ENCODE measurements at places on chromosomes 2 and 18.

DNA sequence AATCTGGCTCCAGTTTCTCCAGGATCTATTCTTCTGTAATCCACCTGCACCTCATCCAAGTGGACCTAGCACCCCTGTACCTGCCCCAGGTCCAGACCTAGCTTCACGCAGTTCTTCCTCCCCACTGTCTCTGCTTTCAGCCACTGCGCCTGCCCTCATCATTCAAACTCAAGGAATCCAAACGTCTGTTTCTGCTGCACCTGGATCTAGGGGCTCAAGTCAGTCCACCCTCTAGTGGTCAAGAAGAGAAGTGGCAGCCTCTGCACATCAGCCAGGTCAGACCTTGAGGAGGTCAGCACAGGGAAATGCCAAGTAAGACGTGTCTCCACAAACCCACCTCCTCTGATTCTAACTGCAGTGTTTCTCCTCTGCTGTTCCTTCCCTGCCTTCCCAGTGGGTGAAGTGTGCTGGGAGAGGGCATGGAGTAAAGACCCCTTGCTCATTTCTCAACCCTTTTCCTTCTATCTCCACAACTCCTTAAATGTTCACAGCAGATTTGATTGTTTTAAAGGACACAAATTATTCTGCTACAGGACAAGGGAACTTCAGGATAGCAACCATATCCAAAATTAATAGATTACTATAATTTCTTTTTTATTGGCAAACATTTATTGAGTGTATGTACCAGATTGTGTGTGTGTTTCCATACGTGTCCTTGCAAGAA, 8.6 kb upstream of the RNF152 start:
- DNase-seq: peak; percentile 30

- no peak for DNase-seq
Measured at GRCh38 chr18:58632552-58632951, 3.7 kb upstream of the ALPK2 start.

- no peak for DNase-seq
Measured at GRCh38 chr2:120425014-120425413, 79.1 kb downstream of the INHBB start.

DNA sequence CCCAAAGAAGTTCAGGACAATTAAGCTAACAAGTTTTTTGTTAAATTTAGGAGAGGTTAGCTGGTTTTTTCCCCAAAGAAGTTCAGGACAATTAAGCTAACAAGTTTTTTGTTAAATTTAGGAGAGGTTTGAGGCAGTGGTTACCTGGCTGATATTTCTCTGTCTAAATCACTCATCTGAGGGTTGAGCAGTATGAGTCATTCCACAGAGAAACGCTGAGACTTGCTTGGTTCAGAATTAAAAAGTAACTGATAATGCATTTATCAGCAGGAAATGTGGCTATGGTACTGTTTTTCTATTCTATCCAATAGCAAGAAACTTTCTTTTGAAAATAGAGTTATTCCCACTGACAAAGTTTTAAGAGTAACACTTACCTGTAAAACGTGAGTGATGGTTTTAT, 22.8 kb upstream of the KIDINS220 start:
- DNase-seq: no peak

- no peak for DNase-seq
Measured at GRCh38 chr18:49590608-49591007, 28.8 kb downstream of the LIPG start.

DNA sequence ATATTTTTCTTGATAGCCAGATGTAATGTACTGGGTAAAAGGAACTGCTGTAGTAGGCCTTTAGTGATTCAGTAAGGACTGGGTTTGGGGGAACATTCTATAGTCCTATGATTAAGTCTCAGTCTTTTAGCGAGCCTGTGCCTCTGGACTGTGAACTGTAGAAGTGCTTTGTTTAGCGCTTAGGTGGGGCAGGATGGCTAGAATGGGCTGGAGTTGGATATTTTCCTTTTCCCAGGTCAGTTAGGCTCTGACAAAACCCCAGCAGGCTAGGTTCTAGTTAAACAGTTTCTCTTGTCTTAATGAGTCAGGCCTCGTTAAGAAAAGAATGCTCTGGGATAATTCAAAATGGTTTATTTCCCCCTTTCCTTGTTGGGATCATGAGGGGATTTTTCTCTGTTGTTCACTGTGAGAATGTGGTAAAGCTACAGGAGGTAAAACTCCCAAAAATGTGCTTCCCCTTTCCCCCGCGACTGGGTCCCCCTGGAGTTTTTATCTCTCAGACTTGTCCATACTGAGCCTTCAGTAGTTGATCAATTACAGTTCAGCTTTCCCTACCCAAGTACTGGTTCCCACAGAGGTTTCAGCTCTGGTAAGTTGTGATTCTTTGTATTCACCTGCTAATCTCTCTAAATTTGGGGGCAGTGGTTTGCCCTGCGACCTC, 31.5 kb downstream of the EHBP1 start:
- DNase-seq: no peak

- DNase-seq: no peak
Measured at GRCh38 chr2:242098034-242098433, 228.5 kb downstream of the RTP5 start.

DNA sequence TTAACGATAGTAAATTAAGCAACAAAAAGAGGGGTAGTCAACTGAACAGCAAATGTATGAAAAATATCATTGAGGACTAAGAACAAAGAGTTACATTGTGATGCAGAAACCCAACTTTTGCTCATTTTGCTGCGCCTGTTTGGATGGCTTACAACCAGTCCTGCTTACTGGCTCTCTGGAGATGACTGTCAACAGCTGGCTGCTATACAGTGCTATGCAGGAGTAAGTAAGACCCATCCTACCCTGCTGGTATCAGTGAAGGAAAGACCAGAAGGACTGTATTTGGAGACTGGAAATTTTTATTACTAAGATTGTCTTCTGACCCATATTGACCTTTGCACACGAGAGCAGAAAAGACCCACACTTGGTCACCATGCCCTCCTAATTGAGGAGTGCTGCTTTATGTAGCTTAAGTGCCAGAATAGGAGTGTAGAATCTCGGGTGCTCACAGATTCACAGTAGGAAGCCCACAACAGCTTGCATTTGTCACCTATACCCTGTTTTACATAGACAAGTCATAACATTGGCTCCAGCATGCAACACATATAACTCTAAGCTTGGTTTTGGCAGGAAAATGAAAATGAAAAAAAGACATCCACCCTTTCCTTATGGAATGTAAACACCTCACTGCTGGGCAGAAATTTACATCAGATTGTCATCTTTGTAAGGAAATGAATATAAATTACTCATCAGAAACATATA, 1915.0 kb upstream of the CELF4 start:
- no peak for DNase-seq

GRCh38 chr2:95091885-95092555, 29.6 kb downstream of the MRPS5 start:
- DNase-seq: no peak

DNA sequence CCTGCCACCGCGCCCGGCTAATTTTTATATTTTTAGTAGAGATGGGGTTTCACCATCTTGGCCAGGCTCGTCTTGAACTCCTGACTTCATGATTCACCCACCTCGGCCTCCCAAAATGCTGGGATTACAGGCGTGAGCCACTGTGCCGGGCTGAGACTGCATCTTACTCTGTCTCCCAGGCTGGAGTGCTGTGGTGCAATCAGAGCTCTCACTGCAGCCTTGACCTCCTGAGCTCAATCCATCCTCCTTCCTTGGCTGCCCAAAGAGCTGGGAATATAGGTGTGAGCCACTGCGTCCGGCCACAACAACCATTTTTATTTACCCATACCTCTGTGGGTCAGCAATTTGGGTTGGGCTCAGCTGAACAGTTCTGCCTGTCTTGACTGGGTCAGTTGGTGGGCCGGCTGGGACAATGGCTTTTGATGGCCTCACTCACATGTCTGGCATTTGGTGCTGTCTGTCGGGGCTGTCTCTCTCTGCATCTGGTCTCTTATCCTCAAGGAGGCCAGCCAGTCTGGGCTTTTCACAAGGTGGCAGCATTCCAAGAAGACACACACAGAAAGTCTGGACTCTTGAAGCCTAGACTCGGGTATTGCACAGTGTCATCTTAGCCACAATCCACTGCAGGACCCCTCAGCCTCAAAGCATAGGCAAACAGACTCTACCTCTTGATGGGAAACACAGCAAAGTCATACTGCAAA, 116.8 kb upstream of the GATA6 start:
- DNase-seq: no peak

All from NCI-H1417 treated with DMSO at 0.1 percent for 48 hours (cell line).